ENCODE measurements at places on chromosomes 16 and 17.
A peak's percentile ranks its signal among the peaks of the same experiment; 100 is the strongest.

DNA sequence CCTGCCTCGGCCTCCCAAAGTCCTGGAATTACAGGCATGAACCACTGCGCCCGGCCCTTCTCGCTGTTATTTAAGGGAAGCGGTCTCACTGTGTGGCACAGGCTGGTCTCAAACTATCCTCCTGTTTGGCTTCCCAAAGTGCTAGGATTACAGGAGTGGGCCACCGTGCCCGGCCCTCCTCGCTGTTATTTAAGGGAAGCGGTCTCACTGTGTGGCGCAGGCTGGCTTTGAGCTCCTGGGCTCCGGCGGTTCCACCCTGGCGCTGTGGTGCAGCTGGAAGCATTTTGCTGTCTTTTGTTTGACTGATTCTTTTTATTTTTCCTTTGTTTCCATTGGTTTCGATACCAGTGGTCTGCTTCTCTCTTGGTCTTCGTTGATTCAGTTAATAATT lies 40.7 kb downstream of the FOXK2 start:
- DNase-seq: no peak

GRCh38 chr16:1075546-1075945 lies 3.0 kb downstream of the SSTR5 start:
- DNase-seq: no peak

DNA sequence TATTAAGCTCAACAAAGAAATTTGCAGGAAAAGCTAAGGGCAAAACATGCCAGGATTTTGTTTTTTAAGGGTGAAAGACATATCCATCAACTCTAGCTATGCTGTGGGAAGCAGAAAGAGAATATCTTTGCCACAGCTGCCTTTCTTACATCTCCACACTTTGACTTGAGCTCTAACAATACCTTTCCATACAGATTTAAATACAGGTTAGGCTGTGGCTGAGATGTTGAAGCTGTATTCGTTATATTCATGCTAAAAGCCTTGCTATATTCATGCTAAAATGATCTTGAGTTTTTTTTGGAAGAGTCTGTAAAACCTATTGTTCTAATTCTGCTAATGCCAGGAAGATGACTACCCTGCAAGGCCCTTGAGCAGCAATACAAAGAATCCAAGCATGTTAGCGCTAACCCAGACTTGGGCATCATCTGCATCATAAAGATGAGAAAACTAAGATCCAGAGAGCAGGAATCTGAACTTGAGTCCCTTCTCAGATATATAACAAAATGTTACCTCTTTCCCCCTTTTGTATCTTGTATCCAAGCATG lies 204.8 kb upstream of the C17orf78 start:
- DNase-seq: no peak

- DNase-seq: no peak
These were observed 1.8 kb upstream of the PRSS53 start for GRCh38 chr16:31090540-31090939.

GRCh38 chr17:17807440-17807839 lies 29.3 kb downstream of the SREBF1 start:
- no peak for DNase-seq

DNA sequence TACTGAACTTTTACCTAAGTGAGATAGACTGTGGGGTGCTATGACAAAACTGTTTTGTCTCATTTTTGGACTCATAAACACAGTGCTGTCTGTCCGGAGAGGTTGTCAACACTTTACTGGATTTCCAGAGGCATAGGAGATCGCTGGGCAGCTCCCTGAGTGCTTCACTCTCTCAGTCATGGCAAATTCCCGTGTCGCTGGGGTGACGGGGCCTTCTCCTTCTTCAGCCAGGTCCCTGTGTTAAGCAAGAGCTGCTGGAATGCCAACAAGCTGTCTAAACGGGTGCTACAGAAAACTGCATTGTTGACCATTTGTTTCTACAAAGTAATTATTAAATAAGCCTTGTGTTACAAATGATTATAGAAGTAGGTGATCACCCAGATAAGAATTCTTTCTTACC lies 141.6 kb downstream of the DNAH9 start:
- no peak for DNase-seq

GRCh38 chr17:18855831-18856569 lies 1.9 kb upstream of the PRPSAP2 start:
- DNase-seq: peak; percentile 94
